HT1080 (cell line): ENCODE measurements at places on chromosomes 2 and 18.

DNA sequence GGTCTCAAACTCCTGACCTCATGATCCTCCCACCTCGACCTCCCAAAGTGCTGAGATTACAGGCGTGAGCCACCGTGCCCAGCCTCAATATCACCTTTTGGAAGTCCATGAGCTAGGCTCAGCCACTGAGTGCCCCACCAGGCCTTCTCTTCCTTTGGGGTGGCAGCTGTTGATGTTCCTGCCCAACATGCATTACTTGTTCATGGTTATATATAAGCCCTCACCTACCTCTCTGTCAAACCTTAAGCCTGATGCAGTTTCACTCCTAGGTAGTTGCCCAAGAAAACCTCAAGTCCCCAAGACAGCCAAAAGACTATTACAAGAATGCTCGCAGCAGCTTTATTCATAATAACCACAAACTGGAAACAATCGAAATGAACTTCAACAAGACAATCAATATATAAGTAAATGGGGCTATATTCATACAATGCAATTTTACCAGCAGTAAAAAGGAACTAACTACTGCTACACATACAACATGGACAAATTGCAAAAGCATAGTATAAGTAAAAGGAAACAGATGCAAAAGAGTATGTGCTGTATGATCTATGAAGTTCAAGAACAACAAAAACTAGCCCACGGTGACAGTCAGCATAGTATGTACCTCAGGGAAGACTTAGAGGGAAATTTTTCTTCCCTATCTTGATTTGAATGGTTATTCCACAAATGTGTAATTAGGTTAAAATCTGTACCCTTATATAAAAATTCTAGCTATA, 59.6 kb upstream of the REL start:
- DNase-seq = no peak

DNA sequence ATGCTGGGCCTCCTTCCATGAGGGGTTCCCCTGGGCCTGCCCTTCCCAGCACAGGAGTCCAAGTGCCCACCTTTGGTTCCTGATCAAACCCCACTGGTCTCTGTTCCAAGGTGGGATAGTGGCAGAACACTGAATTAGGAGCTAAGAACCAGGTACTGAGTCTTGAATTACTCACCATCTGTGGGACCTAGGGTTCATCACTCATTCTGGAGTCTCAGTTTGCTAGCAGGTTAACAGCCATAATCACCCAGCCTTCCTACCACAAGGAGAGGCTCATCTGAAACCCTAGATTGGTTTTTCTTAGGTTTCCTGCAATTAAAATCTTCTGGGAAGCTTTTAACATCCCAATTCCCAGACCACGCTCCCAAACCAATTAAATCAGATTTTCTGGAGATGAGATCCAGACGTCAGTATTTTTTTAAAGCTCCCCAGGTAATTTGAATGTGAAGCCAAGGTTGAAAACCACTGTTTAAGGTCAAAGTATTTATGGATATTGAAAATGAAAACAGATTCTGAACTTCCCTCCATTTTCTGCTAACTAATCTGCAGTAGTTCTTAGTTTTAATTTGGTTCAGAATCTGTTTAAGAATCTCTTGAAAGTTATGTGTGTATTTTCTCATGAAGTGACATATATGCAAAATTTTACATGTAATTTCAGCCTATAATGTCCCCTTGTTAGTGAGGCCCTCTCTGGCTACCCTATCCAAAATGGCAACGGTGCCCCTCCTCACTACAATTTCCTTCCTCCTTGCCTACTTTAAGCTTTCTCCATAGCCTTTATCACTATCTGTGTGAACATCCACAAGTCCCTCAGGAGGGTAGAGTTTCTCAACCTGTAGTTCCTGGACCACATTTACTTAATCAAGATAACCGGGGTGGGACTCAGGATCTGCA, 166.5 kb upstream of the CXCR4 start:
- DNase-seq = no peak

- no peak for DNase-seq
Observed at GRCh38 chr2:158240975-158241374, 139.3 kb downstream of the UPP2 start.

DNA sequence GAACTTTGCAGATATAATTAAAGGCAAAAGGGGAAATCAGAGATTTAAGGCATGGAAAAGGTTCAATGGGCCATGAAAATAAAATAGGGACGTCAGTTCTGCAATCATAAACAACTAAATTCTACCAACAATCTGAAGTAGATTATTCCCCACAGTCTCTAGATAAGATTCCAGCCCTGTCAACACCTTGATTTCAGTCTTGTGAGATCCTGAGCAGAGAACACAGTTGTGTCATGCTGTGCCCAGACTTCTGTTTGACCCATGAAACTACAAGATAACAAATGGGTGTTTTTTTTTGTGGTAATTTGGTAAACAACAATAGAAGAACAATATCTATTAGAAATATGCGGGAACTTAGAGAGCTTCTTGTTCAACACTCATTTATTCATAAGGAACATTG, 66.2 kb upstream of the RIT2 start:
- DNase-seq = no peak

DNA sequence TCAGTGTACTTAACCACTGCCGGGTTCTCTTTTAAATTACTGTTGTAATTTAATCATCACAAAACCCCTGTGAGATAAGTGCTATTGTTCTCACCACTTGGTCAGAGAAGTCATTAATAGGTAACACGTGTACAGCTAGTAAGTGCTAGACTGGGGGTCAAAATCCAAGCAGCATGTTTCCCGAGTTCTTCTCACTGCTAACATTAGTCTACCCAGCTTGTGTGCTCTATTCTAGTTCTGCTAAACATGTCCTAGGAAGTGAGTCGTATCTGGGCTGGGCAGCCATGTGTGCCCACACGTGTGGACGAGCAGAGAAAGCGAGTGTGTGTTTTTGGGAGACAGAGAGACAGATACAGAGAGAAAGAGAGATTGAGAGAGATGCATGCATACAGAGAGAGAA, 94.1 kb downstream of the BIN1 start:
- no peak for DNase-seq

DNA sequence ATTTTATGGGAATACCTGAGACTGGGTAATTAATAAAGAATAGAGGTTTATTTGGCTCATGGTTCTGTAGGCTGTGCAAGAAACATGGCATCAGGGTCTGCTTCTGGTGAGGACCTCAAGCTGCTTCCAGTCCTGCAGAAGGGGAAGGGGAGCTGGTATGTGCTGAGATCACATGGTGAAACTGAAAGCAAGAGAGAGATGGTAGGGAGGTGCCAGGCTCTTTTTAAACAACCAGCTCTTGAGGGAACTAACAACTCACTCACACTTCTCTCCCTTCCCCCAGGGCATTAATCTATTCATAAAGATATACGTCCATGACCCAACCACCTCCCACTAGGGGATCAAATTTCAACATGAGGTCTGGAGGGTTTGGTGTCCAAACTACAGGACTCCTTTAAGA, 40.1 kb downstream of the AGPS start:
- no peak for DNase-seq

- DNase-seq = no peak
Observed at GRCh38 chr2:227326783-227327182, 1.7 kb downstream of the MFF start.

DNA sequence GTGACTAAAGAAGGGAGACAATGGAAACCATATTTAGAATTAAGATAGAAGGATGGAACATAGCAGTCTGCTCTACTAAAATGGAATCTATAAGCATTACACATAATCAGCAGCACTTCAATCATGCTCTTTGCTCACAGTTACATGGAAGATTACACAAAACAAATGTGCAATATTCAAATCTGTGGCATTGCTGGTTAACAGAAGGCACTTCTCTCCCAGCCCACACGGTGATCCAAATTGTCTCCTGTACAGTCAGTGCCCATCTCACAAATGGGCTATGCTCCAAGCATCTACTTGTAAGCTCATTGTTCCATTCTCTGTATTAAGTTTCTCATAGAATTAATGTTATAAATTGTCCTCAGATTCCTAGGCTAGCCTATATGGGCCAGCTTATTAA, 716.6 kb downstream of the NRXN1 start:
- no peak for DNase-seq

DNA sequence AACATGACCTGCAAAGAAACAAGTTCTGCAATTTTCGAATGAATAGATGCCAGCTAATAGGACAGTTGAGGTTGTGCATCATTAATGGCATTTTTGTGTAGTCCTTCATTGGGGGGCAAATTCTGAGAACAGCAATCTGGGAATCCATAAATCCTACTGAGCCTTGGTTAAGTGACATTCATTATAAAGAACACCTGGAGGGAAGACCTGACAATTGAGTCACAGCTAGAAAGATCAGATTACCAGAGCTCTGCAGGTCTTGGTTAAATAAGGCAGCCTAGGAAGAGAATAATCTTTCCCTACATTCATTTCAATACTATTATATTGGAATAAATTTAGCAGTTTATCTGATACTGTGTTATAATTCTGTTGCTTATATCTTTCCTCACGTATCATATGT, 14.3 kb downstream of the KCNH7 start:
- DNase-seq = no peak

GRCh38 chr2:57892920-57893319, 153.7 kb upstream of the VRK2 start:
- no peak for DNase-seq

DNA sequence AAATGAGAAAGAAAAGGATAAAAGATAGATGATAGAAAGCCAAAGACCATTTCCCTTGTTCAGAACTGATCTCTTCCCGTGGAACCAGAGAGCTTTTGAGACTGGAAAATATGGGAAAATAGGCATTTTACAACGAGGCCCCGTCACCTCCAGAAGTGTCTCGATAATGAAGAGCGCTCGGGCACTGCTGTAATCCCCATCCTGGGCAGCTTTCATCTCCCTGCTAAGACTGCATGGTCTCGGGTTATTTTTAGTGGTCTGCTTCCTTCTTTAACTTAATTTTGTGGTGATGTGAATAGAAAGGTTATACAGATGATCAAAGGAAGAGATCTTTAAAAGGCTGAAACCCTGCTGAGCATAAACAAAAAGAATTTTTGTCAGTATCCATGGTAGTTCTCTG, 176.6 kb downstream of the METTL4 start:
- no peak for DNase-seq

GRCh38 chr2:237201461-237202287, 116.0 kb downstream of the COPS8 start:
- peak; percentile 95 for DNase-seq

- no peak for DNase-seq
Observed at GRCh38 chr2:216671791-216672343, 23.5 kb downstream of the IGFBP5 start.

DNA sequence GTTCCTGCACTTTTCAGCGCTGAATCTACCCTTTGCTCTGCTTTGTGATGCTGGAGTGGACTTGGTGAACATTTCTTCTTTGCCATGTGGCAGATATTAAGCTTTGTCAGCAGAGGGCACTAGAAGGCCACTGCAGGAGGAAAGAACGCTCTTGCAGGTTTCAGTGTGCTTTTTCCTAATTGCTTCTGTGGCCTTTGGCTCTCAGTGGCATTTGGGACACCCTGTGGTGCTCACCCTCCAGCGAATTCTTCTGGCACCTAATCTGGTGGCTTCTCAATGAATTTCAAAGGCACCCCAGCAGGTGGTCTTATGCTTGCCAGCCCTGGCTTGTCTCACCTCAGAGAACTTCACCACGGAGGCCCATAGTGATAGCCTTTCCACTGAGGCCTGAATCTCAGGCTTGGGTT, 146.7 kb downstream of the MYO3B start:
- DNase-seq = peak; percentile 33

DNA sequence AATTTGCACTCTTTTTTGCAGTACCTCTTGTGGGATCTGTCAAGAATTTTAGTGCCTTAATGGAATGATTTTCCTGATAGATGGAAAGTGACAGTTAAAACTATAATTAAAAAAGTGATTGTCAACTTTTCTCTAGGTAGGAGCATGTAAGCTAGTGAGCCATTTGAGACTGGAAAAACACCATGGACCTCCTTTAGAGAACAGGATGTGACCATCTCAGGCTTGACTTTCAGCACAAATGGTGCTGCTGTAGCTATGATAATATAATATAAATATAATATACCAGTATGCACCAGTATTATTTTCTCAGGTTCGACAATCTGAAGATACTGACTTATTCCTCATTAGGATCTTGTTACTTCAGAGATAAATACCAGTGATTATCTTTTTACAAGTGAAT, 27.8 kb downstream of the ZNF236 start:
- no peak for DNase-seq

DNA sequence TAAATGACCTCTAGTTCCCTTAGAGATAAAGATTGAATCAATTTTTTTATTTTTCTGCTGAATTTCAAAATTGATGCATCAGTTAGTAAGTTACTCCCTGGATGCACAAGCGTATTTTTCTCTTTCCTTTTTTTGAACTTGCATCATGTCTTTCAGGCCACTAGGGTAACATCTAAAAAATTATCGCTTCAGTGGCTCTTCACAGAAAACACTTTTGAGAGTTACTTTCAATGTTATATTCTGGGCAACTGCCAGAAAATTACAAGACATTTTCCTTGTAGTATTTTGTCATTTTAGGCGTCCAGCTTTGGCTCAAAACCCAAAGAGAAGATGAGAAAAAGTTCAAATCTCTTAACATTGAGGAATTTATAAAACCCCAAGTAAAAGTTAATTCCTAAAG, 59.8 kb downstream of the DSEL start:
- DNase-seq = no peak

- peak; percentile 25 for DNase-seq
Observed at GRCh38 chr2:53508667-53509066, 258.9 kb upstream of the CHAC2 start.

- peak; percentile 38 for DNase-seq
Observed at GRCh38 chr2:205967391-205968075, 118.4 kb downstream of the INO80D start.

- no peak for DNase-seq
Observed at GRCh38 chr2:120452131-120452530, 106.2 kb downstream of the INHBB start.

GRCh38 chr2:216133397-216133796, 24.2 kb downstream of the XRCC5 start:
- DNase-seq = no peak

GRCh38 chr18:703213-703967, 9.0 kb downstream of the ENOSF1 start:
- DNase-seq = peak; percentile 75

DNA sequence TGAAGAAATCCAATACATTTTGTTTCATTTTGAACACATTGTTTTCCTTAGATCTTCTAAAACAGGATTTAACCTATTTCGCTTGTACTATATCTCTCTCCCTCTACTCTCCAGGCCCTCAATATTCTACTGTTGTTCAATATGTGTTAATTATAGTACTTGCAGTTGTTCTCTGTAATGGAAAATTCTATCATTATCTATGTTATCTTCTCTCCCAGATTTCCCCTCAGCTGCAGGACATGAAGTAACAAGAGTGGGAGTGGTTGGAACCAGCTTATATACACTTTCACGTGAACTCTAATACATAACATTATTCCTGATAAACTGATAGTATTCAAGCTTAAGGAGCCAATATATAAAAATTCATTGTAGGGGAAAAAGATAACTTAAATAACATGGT, 7.0 kb upstream of the STRN start:
- no peak for DNase-seq

DNA sequence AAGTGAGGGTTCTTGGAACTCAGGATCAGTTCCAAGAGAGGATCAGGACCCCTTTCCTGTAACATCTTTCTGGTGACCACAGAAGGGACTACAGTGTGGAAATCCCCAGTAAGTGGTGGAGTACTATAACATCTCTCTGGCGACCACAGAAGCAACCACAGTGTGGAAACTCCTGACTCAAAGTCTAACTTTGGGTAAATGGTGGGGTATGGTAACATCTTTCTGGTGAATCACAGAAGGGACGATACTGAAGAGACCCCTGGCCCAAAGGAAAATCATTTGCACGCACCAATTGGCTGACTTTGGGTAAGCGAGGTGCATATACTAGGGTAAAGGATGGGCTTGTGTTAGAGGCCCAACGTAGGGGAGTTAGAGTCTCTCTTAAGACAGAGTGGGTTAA, 56.3 kb upstream of the GULP1 start:
- DNase-seq = no peak
